ENCODE measurements at places on chromosomes 1 and 21.

DNA sequence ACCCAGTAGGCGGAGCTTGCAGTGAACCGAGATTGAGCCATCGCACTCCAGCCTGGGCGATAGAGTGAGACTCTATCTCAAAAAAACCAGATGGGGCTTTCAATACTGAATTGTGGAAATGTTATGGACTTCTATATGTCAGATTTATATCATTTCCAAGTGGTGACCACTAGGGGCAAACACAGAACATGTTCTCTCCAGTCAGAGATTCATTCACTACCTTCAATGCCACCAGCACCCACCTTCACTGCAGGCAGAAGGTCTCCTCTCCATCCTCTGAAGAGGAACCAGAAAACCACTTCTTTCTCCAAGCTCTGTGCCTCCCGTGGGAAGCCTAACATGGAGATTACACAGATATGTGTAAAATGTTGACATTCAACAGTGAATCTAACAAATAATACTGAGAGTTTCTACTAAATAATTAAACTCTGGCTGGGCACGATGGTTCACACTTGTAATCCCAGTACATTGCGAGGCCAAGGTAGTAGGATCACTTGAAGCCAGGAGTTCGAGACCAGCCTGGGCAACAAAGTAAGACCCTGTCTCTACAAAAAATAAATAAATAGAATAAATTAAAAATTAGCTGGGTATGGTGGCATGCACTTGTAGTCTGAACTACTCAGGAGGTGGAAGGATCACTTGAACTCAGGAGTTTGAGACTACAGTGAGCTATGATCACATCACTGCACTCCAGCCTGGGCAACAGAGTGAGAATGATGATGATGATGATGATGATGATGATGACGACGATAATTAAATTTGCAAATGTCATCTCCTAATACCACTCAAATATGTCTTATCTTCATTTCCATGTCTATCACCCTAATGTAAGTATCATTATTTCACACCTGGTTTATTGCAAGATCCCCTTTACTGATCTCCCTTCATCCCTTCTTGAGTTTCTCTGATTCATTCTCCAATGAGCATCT is 151.1 kb downstream of the ZNF281 start:
- no peak for DNase-seq

- no peak for DNase-seq
Observed at GRCh38 chr1:95247607-95248006, 13.6 kb downstream of the RWDD3 start.

GRCh38 chr21:38859852-38860251 is 54.1 kb downstream of the ETS2 start:
- DNase-seq = no peak

GRCh38 chr21:26391166-26391565 is 181.9 kb downstream of the CYYR1 start:
- DNase-seq = no peak

GRCh38 chr1:76294482-76295194 is 220.1 kb downstream of the ST6GALNAC3 start:
- no peak for DNase-seq

GRCh38 chr21:42629933-42630589 is 23.4 kb upstream of the PDE9A start:
- no peak for DNase-seq

DNA sequence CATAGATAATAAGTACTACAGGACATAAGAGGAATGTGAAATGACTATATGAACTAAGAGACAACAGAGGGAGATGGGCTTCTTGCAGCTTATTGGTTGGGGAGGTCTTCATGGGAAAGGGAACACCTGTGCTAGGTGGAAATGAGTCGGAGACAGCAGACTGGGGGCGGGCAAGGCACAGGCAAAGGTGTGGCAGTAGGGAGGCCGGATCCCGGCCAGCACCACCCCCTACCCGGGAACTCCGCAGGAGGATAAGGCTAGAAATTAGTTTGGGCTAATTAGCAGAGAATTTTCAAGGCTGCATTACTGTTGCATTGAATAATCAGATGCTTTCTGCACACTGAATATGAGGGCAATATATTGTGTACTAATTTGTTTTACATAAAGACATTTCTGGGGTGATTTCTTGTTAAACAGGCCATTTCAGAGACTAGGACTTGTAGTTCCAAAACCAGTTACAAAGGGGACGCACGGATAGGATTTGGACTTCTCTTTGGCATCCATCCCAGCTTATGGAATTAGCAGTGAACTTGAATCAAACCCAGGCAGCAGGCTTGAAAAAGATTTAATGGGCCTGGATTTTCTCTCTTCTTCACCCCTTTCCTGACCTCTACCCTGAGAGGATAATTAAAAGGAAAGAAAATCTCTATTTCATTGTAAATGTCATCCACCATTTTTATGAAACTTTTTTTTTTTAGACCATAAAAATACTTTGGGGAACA is 2.2 kb upstream of the HUNK start:
- no peak for DNase-seq

- no peak for DNase-seq
Observed at GRCh38 chr1:23964790-23965740, 5.4 kb downstream of the PNRC2 start.

DNA sequence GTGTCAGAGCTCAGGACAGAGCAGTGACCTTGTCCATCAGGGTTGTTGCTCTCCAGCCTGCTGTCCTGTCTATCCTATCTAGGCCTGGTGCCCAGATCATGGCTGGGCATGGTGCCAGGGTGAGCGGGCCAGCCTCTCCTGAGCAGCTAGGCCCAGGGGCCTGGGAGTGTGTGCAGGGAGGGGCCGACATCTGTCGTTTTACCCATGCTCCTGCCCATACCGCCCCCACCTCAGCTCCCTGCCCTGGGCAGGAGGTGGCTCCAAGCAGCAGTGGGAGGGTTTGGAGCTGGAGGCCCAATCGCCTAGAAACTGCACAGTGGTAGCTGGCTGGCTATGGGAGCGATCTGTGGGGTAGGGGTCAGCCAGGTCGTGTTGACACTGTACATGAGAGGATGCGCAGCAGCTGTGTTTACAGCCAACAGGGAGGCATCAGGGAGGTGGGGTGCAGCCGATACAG is 6.5 kb downstream of the INSRR start:
- no peak for DNase-seq

DNA sequence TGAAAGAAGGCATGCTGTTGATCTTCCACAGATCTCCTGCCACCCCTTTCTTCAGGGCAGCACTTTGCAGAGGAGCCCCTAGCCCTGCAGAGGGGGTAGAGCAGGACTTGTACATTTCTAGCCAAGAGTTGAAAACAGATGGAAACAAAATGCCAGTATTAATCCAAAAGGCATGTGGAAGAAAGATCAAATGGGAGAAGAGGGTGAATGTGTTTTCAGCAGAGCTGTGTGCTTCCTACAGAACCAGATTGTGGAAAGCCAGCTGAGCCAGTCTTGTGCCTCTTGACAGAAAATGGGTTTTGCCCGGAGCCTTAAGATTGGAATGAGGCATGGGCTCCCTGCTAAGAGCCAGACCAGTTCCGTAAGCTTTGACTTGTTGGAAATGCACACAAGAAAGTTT is 105.2 kb upstream of the TSPAN2 start:
- no peak for DNase-seq

- DNase-seq = no peak
Observed at GRCh38 chr1:11429226-11429625, 49.7 kb upstream of the DISP3 start.

GRCh38 chr1:23643736-23644554 is 47.7 kb upstream of the RPL11 start:
- DNase-seq = no peak

GRCh38 chr1:116306840-116307442 is 66.1 kb upstream of the ATP1A1 start:
- DNase-seq = no peak

- no peak for DNase-seq
Observed at GRCh38 chr1:216458812-216459211, 35.6 kb upstream of the USH2A start.

GRCh38 chr1:211329764-211330201 is 3.1 kb downstream of the TRAF5 start:
- DNase-seq = no peak

DNA sequence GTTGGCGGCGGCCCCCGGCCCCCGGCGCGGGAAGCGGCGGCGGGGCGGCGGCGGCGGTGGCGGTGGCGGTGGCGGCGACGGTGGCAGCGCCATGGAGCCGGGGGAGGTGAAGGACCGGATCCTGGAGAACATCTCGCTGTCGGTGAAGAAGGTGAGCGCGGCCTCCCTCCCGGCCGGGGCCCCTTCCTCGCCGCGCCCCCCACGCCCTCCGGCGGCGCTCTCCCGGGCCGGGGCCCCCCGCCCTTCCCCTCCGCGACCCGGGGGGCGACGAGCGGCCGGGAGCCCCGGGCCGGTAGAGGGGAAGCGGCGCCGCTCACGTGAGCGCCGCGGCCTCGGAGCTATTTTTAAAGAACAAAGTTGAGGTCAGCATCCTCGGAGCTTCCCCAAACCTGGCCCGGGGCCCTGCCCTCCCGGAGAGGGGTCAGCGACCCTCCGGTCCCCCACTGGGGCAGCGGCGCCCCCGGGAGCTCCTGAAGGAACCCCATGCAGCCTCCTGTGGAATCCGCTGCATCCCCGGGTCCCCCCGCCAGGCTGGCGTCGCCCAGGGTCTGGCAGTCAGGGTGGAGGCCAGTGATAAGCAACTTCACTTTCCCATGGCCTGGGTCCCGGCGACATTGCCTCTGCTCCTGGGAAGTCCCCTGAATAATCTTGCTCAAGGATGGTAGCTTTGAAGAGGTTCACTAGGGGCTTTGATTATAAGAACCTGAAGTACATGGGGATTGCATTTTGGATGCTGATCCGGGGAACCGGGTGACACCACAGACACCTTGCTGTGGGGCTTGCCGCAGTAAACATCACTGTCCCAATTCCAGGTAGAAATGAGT is 560 bp downstream of the PLEKHM2 start:
- peak; percentile 33 for DNase-seq

GRCh38 chr1:3858231-3858981 is 1.1 kb downstream of the DFFB start:
- peak; percentile 13 for DNase-seq

DNA sequence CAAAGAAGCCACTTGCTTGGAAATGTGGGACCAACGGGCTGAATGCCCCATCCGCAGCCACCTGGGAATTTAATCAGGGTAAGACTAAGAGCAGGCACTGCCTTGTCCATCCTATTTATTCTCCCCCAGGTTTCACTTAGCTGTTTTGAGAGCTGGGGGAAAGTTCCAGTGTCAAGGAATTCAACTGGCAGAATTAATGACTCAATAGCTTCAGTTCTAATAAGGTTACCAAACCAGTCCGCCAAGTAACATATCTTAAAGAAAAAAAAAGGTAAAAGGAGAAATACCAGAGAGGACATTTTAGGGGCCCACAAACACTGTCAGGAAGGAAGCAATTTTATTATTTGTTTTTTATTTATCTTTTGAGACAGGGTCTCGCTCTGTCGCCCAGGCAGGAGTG is 157.6 kb upstream of the SOD1 start:
- DNase-seq = no peak

DNA sequence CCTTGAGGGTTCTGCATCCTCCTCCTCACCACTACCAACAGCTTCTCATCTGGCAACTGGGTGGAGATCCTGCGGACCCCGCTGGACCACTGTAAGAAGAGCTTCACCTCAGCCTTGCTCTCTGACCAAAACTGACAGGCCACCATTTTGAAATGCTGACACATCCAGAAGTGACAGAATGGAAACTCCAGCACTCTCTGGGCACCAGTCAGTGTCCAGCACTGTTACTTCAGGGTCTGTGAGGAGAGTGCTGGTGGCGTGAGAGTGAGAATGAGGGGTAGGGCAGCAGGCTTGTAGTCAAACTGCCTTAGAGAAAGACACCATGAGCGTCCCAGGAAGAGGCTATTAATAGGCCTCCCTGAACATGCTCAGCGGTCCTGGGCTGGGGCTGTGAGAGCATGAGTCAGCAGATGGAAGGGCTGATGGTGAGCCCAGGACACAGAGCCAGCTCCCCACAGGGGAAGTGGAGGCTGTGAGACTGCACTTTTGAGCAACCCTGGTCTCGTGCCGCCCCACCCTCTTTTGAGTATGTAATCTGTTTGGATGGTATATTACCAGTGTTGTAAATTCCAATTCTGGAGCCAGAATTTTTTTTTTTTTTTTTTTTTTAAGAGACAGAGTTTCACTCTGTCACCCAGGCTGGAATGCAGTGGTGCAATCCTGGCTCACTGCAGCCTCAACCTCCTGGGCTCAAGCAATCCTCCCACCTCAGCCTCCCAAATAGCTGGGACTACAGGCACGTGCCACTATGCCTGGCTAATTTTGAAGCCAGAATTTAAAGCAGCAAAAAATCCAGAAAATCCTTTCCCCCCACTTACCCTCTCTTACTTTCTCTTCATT is 34.4 kb upstream of the SLC30A1 start:
- no peak for DNase-seq

DNA sequence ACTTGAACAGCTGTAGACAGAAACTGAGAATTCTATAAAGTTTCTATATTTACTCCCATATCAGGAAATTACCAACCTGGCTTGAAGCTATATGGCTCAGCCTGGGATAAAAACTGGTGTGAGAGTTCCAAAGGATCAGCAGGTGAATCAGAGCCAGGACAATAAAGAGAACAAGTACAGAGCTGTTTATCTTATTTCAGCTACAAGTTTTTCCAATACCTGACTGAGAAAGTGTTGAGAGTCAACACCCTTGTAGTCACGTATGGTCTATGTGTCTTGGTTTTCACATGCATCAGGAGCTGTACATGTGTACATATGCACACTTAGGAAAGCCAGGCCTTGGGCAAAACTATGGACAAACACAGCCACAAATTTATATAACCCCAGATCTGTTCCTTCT is 40.7 kb upstream of the CXADR start:
- DNase-seq = no peak

DNA sequence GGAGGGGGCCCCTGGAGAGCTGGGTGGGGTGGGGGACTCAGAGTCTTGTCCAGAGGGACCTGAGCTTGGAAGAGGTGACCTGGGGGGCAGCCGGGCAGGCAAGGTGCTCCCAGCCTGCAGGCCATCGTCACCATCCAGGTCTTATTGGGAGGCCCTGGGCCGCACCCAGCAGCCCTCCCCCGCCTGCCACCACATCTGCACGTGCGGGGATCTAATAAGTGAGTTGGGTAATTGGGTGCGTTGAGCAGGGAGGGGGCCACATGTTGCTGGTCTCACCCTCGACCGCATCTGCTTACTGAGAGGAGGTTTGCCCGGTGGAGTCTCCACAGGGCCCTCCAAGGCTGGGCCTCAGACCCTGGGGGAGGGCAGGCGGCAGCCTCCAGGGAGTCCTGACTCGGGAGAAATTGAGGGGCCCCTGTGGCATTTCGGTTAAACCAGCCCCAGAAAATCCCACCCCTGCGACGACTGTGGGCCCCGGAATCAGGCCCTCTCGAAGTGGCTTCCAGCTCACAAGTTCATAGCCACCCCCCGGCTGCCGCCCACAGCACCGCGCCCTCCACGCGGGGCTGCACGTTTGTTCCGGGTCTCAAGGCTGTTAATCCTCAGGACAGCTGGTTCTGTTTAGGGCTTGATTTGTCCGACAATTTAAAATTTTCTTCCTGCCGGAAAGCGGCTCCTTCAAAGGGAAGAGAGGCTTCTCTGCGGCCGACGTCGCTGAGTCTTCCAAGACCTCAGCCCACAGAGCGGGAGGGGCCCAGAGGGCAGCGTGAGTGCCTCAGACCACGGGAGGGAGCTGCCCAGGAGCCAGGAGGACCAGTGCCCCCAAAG is 14.7 kb upstream of the COL6A2 start:
- DNase-seq = no peak

DNA sequence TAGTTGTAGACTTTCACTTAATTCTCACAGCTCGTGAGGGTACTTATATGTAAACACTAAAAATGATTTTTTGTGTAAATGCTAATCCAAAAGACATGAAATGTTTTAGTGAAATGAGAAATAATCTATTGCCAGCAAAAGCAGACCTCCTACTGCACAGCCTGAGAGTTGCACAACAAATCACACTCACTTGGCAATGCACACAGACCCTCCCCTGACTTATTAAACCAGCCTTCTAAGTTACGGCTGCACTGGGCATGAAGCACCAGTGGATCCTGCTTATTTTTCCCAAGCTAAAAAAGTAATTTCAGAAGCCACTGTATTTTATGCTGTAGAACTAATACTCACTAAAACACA is 10.3 kb downstream of the ERRFI1 start:
- no peak for DNase-seq

Data from stimulated activated CD4-positive, alpha-beta T cell treated with anti-CD3 and anti-CD28 coated beads, Interleukin-1b, Interleukin-23, amount 100 ng/mL, for 48 hours (primary cell).